Testis (tissue), 5 donors: ENCODE measurements at places on chromosomes 2 and 18. TPM values are rescaled to one million over a fixed set of nuclear protein-coding genes. Genes with fewer than 3 reads are reported as not detected.

DSC3 gene
- 0.19 TPM for total RNA-seq

RPRM gene
- total RNA-seq, result 4.7 TPM

NT5DC4 gene
- 2.9 TPM for total RNA-seq

TIA1 gene
- total RNA-seq, result 89.4 TPM

PFN4 gene
- total RNA-seq, result 62.8 TPM

RHBDD1 gene
- 43.4 TPM for total RNA-seq

LOXHD1 gene
- total RNA-seq, result 11.3 TPM

CCDC142 gene
- 29.4 TPM for total RNA-seq

TSPYL6 gene
- total RNA-seq, result 37.9 TPM
